ENCODE measurements at places on chromosomes 3 and 15. TPM values are rescaled to one million over a fixed set of nuclear protein-coding genes. Genes with fewer than 3 reads are reported as not detected.

Gene EIF4G1
- 258 TPM for total RNA-seq

Gene SMCO1
- total RNA-seq: not detected

Gene ZMYND10
- 0.88 TPM for total RNA-seq

Gene MAGEL2
- total RNA-seq: 2.1 TPM

Gene BFSP2
- total RNA-seq: not detected

Gene TYRO3
- 9.6 TPM for total RNA-seq

Gene XRN1
- 39.8 TPM for total RNA-seq

Gene STAC
- 0.88 TPM for total RNA-seq

Gene ACKR4
- under 0.01 TPM for total RNA-seq

Gene NR2F2
- 27.3 TPM for total RNA-seq

Gene SLC25A20
- total RNA-seq: 31.8 TPM

Gene MUC13
- total RNA-seq: not detected

Gene TIGIT
- not detected for total RNA-seq

Gene CPNE9
- not detected for total RNA-seq

Gene AMIGO3
- not detected for total RNA-seq

Gene CAMK2N2
- not detected for total RNA-seq

Gene KLHDC8B
- 9.5 TPM for total RNA-seq

Gene ZNF80
- not detected for total RNA-seq

Gene RAB7A
- 58.9 TPM for total RNA-seq
